Prostate gland (tissue), 2 donors: ENCODE measurements at places on chromosomes 16 and 17. TPM values are rescaled to one million over a fixed set of nuclear protein-coding genes. Genes with fewer than 3 reads are reported as not detected.

DNA sequence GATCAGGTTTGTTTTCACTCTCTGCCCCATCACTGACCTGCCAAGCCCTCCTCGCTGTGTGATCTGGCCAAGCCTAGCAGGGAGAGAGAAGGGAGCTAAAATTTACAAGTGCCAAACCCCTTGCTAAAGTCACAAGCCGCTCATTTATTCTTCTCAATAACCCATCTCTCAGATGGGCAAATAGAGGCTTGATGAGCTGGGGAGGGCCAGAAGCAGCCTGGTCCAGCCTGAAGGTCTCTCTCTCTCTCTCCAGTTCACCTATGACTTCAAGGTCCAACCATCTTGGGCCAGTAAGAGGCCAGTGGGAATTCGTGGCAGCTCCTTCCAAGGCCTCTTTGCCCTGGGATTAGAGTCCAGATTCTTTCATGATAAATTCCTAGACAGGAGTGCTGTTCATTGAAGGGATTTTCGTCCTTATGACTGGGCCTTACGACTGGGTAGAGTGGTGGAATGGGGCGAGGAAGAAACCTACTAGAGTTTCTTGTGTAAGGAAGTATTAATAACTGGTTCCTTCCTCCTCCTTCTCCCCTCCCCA, 3.4 kb downstream of the CA7 start:
- no peak for DNase-seq

Gene CCDC92B
- total RNA-seq, result not detected

Gene SLFN5
- total RNA-seq, result 21.5 TPM

DNA sequence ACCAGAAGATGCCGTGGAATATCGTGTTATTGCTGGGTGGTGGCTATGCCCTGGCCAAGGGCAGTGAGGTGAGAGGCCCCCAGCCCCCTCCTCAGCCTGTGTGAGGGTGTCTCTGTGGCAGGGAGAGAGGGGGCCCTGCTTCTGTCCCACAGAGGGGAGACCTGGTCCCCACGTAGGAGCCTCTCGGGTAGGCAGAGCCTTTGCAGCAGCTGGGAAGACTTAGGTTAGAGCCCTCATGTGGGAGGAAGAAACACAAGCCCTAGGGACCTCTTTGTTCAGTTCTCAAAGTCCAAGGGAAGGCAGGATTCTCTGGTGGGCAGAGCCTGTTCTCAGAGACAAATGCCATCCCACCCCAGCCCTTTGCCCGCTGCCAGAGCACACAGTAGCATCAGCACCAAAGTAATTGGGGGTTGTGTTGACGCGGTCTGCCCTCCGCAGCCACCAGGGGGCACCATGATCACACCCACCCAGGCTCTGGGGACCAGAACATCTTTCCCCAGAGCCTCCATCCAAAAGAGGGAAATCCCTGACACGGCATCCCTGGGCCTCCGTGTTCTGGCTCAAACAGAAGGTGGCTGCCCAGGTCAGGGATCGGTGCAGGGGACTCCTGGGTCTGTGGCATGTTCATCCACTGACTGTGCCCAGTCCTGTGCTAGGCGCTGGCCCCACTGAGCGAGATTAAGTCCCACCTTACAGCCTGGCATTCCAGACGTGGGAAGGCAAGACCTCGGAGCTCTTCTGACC, 11.5 kb upstream of the FOXN1 start:
- peak; percentile 69 for DNase-seq

Gene MYOCD
- 43.8 TPM for total RNA-seq

- no peak for DNase-seq
Observed at GRCh38 chr16:2675021-2675420, 7.3 kb upstream of the KCTD5 start.

DNA sequence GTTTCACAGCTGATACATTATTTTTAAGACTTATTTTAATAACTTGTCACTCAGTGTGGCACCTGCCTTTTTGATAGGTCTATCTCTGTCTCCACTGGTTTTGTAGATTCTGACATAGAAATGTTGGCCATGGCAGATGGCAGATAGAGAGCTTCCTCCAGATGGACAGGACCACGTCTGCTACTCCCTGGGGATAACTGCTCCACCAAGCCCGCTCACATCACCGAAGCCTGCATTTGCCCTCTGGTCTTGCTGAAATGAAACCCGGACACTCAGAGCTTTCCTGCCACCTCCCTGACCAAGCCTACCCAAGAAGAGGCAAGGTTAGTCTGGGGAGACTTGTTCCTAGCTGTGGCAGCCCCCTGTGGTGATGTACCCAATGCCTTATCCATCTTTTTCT, 16.4 kb upstream of the HAP1 start:
- DNase-seq, result no peak

Gene SEPTIN12
- 10.8 TPM for total RNA-seq

- DNase-seq, result no peak
Observed at GRCh38 chr17:37219876-37220606, 155.7 kb upstream of the C17orf78 start.

- DNase-seq, result no peak
Observed at GRCh38 chr17:79865351-79866210, 26.3 kb upstream of the CBX4 start.

Gene CHST6
- 9.5 TPM for total RNA-seq

Gene SLC47A1
- total RNA-seq, result 4.5 TPM

Gene CTRL
- 0.85 TPM for total RNA-seq

Gene DERL2
- 47.3 TPM for total RNA-seq

Gene TBC1D26
- not detected for total RNA-seq

DNA sequence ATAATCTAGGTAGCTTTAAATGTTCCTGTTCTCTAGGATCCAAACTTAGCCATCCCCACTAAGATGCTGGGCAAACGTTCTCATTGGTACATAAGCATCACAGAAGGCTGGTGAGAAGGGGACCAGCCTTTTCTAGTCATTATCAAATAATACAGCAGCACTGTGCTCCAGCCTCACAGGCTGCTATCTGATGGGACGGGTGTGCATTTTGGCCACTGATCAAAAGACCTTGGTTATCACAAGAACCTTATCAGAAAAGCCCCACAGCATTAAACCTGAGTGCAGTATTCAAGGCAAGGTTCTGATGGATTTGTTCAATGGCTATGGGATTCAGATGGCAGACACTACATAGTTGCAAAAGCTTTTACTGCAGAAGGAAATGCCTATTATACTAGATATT, 19.1 kb upstream of the KPNB1 start:
- DNase-seq, result no peak

Gene TBC1D3
- not detected for total RNA-seq

- no peak for DNase-seq
Observed at GRCh38 chr16:53035176-53035942, 17.3 kb downstream of the CHD9NB start.

Gene FAM20A
- total RNA-seq, result 0.14 TPM

DNA sequence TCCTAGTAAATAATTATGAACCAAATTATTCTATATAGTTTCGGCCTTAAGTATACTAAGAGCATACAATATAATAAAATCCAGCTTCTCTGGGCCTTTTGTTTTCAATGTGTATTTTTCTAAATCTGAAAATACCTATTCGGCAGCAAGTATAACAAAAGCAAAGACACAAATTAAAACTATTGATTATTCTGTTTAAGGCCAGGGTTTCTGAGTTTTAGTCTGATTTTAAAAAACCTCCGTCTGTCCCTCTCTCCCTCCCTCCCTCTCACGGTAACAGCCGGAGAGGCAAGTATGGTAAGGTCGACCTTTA, 1.5 kb downstream of the TOB1 start:
- DNase-seq, result no peak

Gene TBC1D24
- 22.4 TPM for total RNA-seq

- no peak for DNase-seq
Observed at GRCh38 chr16:66844342-66845079, at the start of gene CA7. CA7 (plus strand) TSS chr16:66844414; CDS start chr16:66844488, 74 bp downstream.

Gene SPN
- 1.6 TPM for total RNA-seq

Gene SLC6A2
- total RNA-seq, result 0.32 TPM

- DNase-seq, result peak; percentile 58
Observed at GRCh38 chr17:67615011-67615561, 102.7 kb upstream of the NOL11 start.

DNA sequence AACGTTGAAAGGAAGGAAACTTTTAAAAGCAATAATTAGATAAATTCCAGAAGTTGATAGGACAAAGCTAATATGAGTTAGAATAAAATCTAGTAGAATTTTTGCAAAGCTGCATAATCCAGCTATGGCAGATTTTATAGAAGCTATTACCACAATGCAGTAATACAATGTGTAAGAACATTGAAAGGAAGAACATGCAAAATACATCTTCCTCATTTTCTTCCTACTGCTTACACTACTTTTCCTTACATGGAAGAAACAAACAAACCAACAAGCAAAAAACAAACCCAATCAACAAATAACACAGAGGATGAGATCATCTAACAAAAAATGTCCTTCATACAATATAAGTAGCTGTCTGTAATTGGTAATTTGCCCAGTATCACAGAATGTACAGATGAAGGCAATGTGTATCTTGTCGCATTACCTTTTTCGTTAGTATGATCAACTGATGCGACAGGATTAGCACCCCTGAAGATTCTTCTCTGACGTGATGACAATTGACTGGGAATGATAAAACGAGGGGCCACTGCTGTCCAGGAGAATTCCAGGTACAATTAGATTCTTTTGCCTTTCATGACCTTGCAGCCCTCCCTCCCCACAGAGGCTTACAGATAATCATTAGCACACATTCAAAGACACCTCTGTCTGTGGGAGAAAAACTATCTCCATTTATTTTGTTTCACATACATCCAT, 21.2 kb upstream of the LRRC37A start:
- DNase-seq, result no peak

DNA sequence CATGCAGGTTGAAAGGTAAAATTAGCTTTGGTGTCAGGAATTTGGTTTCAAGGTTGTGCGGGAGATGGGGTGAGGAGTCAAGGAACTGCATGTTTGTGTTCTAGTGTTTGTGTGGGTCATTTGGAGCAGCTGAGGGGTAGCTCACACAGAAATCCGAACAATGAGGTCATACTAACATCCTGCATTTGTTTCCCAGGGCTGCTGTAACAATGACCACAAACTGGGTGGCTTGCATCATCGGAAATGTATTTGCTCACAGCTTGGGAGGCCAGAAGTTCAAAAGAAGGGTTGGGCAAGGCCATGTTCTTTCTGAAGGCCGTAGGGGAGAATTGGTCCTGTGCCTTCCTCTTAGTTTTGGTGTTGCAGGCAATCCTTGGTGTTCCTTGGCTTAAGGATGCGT, 287.4 kb downstream of the HAPSTR1 start:
- DNase-seq, result no peak

GRCh38 chr17:74394977-74395376, 27.7 kb downstream of the GPR142 start:
- DNase-seq, result peak; percentile 51

Gene DNAAF1
- total RNA-seq, result 8.2 TPM

Gene AOC3
- 20.7 TPM for total RNA-seq

Gene TMEM92
- total RNA-seq, result 0.91 TPM

- DNase-seq, result no peak
Observed at GRCh38 chr17:50841277-50841948, 6.0 kb downstream of the WFIKKN2 start.

Gene PIMREG
- total RNA-seq, result 0.45 TPM
